Body of pancreas (tissue), 4 donors: ENCODE measurements at places on chromosomes 5 and 9.

DNA sequence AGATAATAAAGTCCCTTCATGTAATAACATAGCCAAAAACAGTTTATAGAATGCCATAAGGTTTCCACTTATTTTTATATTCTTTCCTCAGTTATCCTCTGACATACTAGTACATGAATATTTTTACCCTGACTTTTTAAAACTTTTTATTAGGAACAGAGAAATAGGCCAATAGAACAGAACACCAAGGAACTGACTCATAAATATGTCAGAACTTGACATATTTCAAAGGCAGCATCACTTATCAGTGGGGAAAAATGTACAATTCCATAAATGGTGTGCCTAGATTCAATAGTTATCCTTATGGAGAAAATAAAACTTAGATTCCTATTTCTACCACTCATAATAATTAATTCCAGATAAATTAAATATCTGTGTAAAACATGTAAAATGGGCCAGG, 9.4 kb downstream of the STARD4 start:
- H3K4me1 ChIP-seq: no peaks in the 10 kb centered on the region
- no peak overlapping the region for H3K4me3 ChIP-seq
- H3K36me3 ChIP-seq: no peaks in the 10 kb centered on the region
- no peak overlapping the region for H3K27ac ChIP-seq
- H3K27me3 ChIP-seq: no peaks in the 10 kb centered on the region

DNA sequence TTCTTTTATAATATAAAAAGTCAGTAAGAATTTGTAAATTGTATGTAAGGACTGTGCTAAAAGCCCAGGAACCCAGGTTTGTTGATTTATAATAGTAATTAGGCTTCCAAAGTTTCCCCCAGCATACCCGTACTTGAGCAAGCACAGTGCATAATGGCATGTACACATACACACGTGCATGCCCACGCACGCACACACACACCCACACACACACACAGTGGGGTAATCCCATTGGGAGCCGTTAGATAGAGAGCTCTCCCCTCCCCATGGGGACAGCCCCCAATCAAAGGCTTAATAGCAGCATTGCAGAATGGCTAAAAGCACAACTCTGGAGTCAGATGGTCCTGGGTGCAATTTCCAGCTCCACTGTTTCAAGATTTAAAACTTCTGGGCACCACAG, 319.7 kb upstream of the RFX3 start:
- H3K4me3 ChIP-seq: no peak overlapping the region
- DNase-seq: no peak
- H3K27me3 ChIP-seq: no peaks in the 10 kb centered on the region
- H3K36me3 ChIP-seq: no peaks in the 10 kb centered on the region

DNA sequence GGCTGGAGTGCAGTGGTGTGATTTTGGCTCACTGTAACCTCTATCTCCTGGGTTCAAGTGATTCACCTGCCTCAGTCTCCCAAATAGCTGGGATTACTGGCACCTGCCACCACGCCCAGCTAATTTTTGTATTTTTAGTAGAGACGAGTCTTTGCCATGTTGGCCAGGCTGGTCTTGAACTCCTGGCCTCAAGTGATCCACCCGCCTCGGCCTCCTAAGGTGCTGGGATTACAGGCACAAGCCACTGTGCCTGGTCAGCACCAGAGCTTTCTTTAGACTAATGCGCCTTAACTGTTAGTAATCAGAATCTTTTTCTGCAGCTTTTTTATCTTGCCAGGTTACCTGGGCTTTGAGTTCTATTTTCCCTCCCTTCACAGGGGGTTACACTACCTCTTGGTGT, 18.4 kb downstream of the PTGS1 start:
- no peak for DNase-seq
- H3K4me1 ChIP-seq: no peaks in the 10 kb centered on the region
- H3K4me3 ChIP-seq: no peak overlapping the region
- no peak overlapping the region for H3K27ac ChIP-seq

DNA sequence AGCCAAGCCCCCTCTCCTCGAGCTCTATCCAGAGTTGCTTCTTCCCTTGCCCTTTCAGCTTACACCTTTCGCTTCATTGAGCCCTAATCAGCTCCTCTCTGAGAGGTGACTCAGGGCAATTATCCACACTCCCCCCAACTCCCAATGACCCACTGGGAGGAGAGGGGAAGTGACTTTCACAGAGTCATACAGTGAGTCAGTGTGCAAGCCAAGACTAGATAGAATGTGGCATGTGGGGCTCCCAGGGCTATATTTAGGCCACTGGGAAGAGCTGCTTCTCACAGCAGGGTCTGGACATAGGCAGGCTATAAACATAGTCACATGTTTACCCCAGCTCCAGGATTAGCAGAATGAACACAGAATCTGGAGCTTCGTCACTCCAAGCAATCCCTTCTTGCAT, 57.4 kb downstream of the NRG2 start:
- DNase-seq: no peak
- no peak overlapping the region for H3K4me3 ChIP-seq
- H3K27ac ChIP-seq: no peak overlapping the region
- H3K4me1 ChIP-seq: no peaks in the 10 kb centered on the region
- no peaks in the 10 kb centered on the region for H3K27me3 ChIP-seq

- no peak overlapping the region for H3K27ac ChIP-seq
- no peak for DNase-seq
- no peak overlapping the region for H3K4me3 ChIP-seq
- H3K4me1 ChIP-seq: no peaks in the 10 kb centered on the region
- H3K27me3 ChIP-seq: no peaks in the 10 kb centered on the region
Measured at GRCh38 chr9:28234133-28234893, 661.0 kb upstream of the C9orf72 start.

- no peaks in the 10 kb centered on the region for H3K36me3 ChIP-seq
- H3K27me3 ChIP-seq: no peaks in the 10 kb centered on the region
- peak; percentile 93 for DNase-seq
- peak within 1 kb of the TSS; percentile 6 for H3K27ac ChIP-seq
Measured at GRCh38 chr5:90558344-90559192, at the start of gene ADGRV1. TSS of gene ADGRV1 (plus strand) at chr5:90558797. CDS start at chr5:90558896, 99 bp downstream.

DNA sequence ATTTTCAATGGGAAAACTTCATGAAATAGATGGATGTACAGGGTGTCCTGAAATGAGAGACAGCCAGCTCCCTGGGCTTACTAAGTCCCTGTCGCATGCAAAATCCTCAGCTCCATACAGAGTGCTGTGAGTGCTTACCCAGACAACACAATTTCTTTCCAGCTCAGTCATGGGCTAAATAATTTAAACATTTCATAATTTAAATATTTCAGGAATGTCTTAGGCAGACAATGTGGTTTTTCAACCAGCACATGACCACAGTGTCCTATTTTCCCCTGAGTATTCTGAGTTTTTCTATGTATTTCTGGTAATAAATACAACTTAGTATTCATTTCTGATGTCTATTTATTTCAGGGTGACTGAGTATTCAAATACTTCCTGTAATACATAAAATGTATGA, 188.5 kb upstream of the SNX2 start:
- no peak overlapping the region for H3K27ac ChIP-seq
- H3K27me3 ChIP-seq: no peaks in the 10 kb centered on the region
- H3K36me3 ChIP-seq: no peaks in the 10 kb centered on the region
- H3K4me3 ChIP-seq: no peak overlapping the region
- no peak for DNase-seq

DNA sequence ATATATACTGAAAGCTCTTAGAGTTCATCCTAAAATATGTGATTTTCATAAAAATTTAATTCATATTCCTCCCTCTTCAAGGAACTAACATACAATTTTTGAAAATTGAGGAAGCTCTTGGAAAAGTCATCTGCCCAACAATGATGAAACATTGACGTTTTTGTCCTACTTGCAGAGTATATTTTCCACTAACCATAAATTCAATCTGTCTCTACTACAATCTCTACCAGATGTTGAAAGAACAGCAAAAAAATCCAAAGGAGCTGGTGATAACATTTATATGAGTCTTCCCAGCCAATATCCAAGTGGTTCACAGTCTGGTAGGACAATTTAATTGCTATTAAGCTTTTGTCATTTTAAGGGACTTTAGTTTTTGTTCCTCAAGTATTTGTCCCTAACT, 81.1 kb upstream of the NR3C1 start:
- H3K36me3 ChIP-seq: no peaks in the 10 kb centered on the region
- H3K27ac ChIP-seq: no peak overlapping the region
- no peak overlapping the region for H3K4me3 ChIP-seq

GRCh38 chr9:11868795-11869194, 824.4 kb upstream of the TYRP1 start:
- DNase-seq: no peak
- no peak overlapping the region for H3K27ac ChIP-seq
- H3K27me3 ChIP-seq: no peaks in the 10 kb centered on the region
- no peaks in the 10 kb centered on the region for H3K36me3 ChIP-seq
- H3K4me3 ChIP-seq: no peak overlapping the region

DNA sequence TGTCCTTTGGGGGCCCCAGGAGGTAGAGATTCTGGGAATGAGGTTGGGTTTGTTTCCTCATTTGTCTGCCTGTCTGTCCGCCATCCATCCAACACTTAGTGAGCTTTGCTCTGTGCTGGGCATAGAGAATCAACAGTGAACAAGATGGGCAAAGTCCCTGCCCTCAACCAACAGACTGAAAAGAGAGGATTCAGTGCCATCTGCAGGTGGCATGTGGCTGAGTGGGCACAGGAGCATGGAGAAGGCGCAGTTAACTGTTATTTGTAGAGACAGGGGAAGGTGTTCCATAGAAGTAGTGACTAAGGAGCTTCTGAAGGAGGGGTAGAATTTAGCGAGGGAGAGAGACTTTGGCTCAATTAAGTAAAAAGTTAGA, 23.1 kb downstream of the POLR1E start:
- H3K4me1 ChIP-seq: no peaks in the 10 kb centered on the region
- no peak overlapping the region for H3K4me3 ChIP-seq
- H3K27ac ChIP-seq: no peak overlapping the region
- no peaks in the 10 kb centered on the region for H3K36me3 ChIP-seq
- no peaks in the 10 kb centered on the region for H3K27me3 ChIP-seq
- DNase-seq: no peak

- H3K36me3 ChIP-seq: no peaks in the 10 kb centered on the region
- peaks cover 8% of the 10 kb centered on the region for H3K4me1 ChIP-seq
- no peak overlapping the region for H3K4me3 ChIP-seq
- no peaks in the 10 kb centered on the region for H3K27me3 ChIP-seq
- H3K27ac ChIP-seq: no peak overlapping the region
- DNase-seq: no peak
Measured at GRCh38 chr5:150347451-150347850, 10.0 kb upstream of the TCOF1 start.

GRCh38 chr5:179258001-179258921, 87.0 kb downstream of the ADAMTS2 start:
- no peak overlapping the region for H3K27ac ChIP-seq
- DNase-seq: peak; percentile 2
- H3K4me3 ChIP-seq: no peak overlapping the region
- H3K4me1 ChIP-seq: no peaks in the 10 kb centered on the region
- H3K36me3 ChIP-seq: no peaks in the 10 kb centered on the region

DNA sequence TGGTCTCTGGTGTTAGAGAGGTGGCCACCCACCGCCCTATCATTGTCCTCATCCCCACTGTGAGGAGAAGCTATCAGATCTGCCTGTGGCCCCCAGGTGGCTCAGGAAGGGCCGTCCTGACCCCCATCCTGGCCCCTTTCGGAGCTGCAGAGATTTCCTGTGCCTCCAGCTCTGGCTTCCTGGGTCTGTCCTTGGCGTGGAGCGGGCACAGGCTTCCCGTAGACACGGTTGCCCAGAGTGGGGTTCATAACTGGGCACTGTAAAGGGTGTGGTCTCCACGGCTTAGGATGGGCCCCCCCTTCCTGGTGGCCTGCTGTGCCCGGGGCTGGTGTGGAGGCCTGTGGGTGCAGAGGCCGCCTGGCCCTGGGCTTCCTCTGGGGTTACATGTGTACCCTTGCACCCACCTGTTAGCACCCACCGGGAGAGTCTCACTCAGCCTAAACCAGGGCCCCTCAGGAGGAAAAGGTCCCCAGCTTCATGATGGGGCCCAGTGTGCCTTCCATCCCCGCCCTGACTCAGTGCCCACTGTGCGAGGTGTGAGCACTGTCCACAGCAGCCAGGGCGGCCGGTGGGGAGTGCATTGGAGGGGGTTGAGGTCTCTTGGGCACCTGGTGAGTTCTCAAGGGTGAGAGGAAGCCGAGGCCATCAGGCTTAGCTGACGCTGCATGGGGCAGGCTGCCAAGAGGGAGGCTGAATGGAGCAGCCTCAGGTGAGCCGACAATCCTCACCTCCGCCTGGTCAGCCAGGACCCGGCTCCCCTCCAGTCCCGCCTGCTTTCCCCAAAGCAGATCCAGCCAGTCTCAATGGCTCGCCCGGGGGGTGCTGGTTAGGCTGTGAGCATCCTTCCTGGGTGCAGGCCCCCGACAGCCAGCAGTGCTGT, 15.3 kb upstream of the AJM1 start:
- no peak overlapping the region for H3K4me3 ChIP-seq
- H3K36me3 ChIP-seq: peaks cover 17% of the 10 kb centered on the region
- peaks cover 26% of the 10 kb centered on the region for H3K4me1 ChIP-seq
- peak; percentile 90 for DNase-seq
- H3K27ac ChIP-seq: peak overlapping the region; percentile 71
- H3K27me3 ChIP-seq: no peaks in the 10 kb centered on the region

DNA sequence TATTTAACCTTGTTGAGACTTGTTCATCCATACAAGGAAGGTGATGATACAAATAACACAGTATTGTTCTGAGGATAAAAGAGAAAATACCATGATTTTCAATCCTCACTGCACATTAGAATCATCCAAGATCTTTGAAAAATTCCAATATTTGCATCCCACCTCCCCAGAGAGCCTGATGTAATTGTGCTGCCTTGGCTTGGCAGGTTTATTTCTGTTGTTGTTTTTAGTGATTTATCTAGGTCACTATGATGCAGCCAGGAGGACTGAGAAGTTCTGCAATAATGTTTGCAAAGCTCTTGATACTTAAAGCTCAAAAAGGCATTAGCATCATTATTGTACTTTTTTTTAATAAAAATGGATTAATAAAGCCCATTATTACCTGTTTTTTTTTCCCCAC, 67.0 kb upstream of the NMUR2 start:
- DNase-seq: no peak
- H3K36me3 ChIP-seq: no peaks in the 10 kb centered on the region
- no peak overlapping the region for H3K4me3 ChIP-seq
- no peak overlapping the region for H3K27ac ChIP-seq
- H3K4me1 ChIP-seq: no peaks in the 10 kb centered on the region
- H3K27me3 ChIP-seq: no peaks in the 10 kb centered on the region

- no peaks in the 10 kb centered on the region for H3K27me3 ChIP-seq
- peaks cover 7% of the 10 kb centered on the region for H3K4me1 ChIP-seq
- H3K36me3 ChIP-seq: no peaks in the 10 kb centered on the region
- peak; percentile 61 for DNase-seq
- H3K27ac ChIP-seq: no peak overlapping the region
Measured at GRCh38 chr9:99433555-99433954, 211.5 kb downstream of the SEC61B start.

- H3K4me3 ChIP-seq: no peak overlapping the region
- H3K27me3 ChIP-seq: no peaks in the 10 kb centered on the region
- H3K4me1 ChIP-seq: peaks cover 16% of the 10 kb centered on the region
- no peak overlapping the region for H3K27ac ChIP-seq
- H3K36me3 ChIP-seq: no peaks in the 10 kb centered on the region
Measured at GRCh38 chr5:1172670-1173404, 28.6 kb upstream of the SLC6A19 start.

- no peak overlapping the region for H3K27ac ChIP-seq
- H3K4me3 ChIP-seq: no peak overlapping the region
- H3K36me3 ChIP-seq: no peaks in the 10 kb centered on the region
Measured at GRCh38 chr5:53642061-53642460, 81.6 kb downstream of the NDUFS4 start.
